GM12878 (cell line): ENCODE measurements at places on chromosomes 2 and 18.

DNA sequence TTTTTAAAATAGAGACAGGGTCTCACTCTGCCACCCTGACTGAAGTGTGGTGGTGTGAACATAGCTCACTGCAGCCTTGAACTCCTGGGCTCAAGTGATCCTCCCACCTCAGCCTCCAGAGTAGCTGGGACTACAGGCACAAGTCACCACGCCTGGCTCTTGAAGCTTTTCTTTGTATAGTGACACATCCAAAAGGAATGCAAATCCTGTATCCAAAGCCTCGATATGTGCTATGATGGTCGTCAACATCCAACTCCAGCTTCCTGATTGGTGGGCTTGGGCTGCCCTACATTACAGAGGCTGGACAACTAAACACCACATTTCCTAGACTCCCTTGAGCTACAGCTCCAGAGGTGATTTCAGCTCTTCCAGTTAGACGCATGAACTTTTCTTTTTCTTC is 101.7 kb upstream of the PGAP1 start:
- DNase-seq = no peak

GRCh38 chr2:225422145-225422544 is 22.6 kb downstream of the NYAP2 start:
- no peak for DNase-seq

DNA sequence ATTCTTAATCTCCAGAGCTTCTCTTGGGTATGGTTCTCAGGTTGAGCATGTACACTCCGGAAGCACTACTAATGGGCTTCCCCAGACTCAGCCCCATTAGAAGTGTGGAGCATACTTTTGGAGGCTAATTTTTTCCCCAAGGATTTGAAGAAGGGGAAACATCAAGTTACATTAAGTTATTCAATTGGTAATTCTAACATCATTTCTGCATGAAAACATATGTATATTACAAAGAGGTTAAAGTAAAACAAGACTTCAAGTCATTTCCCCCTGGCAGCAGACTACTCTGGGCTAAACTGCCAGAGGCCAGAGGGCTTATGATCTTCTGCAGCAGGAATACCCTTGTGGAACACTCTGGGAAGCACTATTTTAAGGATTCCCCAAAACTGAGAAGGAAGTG is 227.7 kb upstream of the STK17B start:
- no peak for DNase-seq

DNA sequence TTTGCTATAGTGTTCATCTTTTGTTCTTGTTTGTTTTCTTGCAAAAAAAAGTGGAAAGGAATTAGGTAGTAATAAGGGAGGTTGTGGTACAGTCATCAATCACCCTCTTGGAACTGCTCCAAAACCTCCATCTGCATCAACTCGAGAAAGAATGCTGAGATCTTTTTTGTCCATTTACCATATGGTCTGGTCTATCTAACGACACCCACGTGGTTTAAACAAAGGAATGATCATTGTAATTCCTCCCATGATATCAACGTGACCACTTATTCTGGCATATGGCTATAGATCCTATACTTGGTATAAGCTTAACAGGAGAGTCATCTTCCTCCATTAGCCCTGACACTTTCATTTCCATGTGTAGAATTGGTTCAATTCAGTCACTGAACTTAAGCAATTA is 1025.3 kb upstream of the NXPH2 start:
- no peak for DNase-seq

GRCh38 chr2:107663632-107664031 is 163.1 kb upstream of the RGPD4 start:
- no peak for DNase-seq

GRCh38 chr2:48049371-48049770 is 143.1 kb upstream of the FBXO11 start:
- no peak for DNase-seq
